ENCODE measurements at places on chromosomes 1 and 21. TPM values are rescaled to one million over a fixed set of nuclear protein-coding genes. Genes with fewer than 3 reads are reported as not detected.

DNA sequence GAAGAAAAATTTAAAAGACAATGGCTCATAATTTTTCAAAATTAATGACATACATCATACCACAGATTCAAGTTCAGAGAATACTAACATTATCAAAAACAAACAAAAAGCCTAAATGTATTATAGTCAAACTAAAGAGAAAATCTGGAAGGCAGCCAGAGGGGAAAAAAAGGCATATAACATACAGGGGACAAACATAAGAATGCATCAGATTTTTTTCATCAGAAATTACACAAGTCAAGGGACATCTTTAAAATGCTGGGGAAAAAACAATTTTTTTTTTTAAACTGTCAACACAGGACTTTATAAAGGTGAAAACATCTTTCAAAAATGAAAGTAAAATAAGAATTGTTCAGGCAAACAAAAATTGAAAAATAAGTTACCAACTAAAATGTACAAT is 478.4 kb upstream of the PLXNA2 start:
- DNase-seq, result no peak

Gene OR2L8
- total RNA-seq, result not detected

Gene CD48
- not detected for total RNA-seq

DNA sequence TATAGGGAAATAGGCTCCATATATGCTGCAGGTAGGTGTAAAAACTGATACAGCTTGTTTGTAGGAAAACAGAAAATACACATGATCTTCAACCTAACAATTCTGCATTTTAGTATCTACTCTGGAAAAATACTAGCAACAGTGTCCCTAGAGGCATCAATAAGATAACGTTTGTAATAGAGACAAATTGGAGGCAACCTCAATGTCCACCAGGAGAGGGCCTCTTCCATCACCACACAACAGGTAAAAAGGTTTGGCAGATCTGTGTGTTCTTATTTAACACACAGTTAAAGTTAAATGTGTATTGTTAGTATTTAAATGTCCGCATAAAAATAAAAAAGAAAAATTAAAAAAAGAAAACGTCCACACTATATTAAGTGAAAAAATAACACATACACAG is 5.4 kb downstream of the EIF2D start:
- DNase-seq, result no peak

DNA sequence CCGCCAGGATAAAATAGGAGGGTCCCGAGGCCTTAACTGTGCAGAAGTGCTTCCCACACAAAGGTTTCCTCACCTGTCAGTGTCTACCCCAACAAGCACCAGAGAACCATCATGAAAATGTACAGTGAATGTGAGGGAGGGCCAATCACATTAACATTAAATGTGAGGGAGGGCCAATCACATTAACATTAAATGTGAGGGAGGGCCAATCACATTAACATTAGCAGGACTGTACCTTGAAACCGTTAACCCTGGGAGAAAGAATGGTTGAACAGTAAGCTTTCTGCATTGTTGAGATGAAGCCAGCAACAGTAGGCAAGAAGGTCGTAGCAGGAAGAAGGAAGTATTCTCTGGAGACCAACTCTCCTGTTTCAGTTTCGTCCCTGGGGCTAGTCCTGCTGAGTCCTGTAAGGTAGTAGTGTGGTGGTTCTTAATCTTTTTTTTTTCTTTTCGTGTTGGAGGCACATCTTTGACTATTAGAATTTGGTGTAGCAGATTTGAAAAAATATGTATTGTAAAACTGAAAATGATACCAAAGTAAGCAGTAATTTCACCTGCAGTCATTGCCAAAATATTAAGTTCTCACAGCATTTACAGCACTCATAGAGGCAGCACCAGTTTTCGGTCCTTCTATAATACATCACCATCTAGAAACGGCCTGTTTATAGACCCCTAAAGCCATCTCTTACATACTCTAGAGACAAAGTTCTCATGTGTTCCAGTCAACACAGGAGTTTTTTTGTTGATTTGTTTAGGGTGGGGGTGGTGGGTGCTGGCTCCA is 98.6 kb upstream of the PPP2R5A start:
- no peak for DNase-seq

Gene USH2A
- total RNA-seq, result not detected

GRCh38 chr1:202192770-202193613 is 607 bp upstream of the LGR6 start:
- DNase-seq, result peak; percentile 89

- no peak for DNase-seq
Measured at GRCh38 chr1:101120868-101121267, 95.3 kb upstream of the DPH5 start.

DNA sequence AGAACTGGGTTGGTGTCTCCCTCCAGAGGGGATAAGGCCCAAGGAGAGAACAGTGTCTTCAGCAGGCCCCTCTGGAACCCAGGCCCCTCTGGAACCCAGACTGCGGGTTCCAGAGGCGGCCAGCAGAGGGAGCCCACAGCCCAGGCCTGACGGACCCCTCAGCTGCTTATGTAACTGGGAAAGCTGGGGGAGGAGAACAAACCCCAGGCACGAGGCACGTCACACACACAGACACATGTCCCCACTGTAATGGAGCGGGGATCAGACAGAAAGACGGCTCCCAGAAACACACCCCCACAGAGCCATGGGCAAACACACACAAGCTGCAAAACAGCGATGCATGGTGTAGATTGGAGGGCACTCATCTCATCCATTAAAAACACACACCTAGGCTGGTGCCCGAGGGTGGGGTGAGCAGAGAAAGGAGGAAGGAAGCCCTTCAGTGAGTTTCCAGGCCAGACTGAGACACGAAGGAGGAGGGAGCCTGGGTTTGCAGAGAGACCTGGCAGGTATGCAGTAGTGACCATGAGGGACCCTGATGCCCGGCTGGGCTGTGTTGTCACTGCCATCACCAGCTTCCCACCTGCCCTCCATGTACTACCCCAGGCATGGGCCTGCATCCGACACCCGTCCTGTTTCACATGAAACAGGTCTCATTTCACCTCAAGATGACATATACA is 2.8 kb upstream of the IGSF8 start:
- DNase-seq, result peak; percentile 88

- DNase-seq, result no peak
Measured at GRCh38 chr1:56370513-56370912, 208.8 kb downstream of the PLPP3 start.

Gene SPTA1
- total RNA-seq, result not detected

GRCh38 chr1:75643460-75643859 is 32.5 kb upstream of the SLC44A5 start:
- no peak for DNase-seq

DNA sequence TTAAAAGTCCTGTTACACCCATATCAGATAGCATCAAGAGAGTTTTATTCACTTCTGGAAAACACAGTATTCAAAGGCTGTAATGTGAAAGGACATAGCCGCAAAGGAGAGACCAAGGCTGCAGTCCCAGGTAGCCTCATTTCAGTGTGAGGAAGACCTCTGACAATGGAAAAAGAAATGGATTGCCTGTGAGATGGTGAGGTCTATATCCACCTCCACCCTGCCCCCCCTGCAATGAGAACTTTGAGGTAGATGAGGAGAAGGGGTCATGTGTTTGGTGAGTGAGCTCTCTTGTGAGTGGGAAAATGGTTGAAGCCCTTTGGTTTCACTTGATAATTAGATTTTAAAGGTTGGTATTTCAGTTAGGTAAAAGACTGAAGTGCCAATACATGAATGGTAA is 3.5 kb downstream of the MRPS6 start:
- no peak for DNase-seq

DNA sequence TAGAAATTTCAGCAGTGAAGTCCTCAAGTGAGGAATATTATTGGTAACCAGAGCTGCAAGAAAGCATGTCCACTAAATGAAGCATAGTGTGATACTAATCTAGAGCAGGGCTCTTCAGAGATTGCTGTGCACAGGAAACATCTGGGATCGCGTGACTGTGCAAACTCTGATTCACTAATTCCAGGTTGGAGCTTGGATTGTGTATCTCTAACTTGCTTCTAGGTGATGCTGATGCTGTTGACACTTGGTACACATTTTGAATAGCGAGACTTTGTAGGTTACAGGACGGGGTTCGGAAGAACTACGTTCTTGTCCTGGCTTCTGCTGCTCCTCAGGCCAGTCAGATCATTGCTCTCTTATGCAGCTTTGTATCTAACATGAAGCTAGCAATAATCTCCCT is 66.5 kb downstream of the PRRX1 start:
- no peak for DNase-seq

Gene INSRR
- 0.08 TPM for total RNA-seq

- DNase-seq, result no peak
Measured at GRCh38 chr21:27776925-27777553, 810.2 kb upstream of the ADAMTS5 start.

Gene NPR1
- total RNA-seq, result 0.16 TPM

DNA sequence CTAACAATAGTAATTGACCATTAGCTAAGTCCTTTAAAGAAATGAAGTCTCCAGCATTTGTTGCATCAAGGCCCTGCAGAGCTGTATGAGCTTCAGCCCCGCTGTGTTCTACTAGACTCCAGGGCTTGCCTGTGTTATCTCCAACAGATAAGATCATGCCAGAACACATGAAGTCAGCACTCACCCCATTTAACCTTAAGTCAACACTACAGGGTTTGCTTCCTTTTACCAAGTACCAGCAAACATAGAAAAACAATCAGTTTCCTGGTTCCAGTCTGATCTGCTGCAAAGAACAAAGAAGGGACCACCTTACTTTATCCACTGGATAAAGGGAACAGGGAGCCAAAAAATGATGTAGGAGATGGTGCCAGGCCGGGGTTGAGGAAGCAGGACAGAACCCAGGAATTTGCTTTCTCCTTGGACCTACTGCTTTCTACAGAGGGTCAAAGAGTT is 41.3 kb upstream of the ENAH start:
- no peak for DNase-seq

- no peak for DNase-seq
Measured at GRCh38 chr1:17684810-17685209, 70.3 kb upstream of the ACTL8 start.

- DNase-seq, result no peak
Measured at GRCh38 chr1:51644533-51645197, 27.8 kb downstream of the OSBPL9 start.

- no peak for DNase-seq
Measured at GRCh38 chr1:4510276-4510691, 144.1 kb upstream of the AJAP1 start.

GRCh38 chr1:3380469-3380868 is 74.0 kb upstream of the ARHGEF16 start:
- DNase-seq, result no peak

GRCh38 chr21:41326414-41327080 is 9.9 kb downstream of the FAM3B start:
- DNase-seq, result no peak

DNA sequence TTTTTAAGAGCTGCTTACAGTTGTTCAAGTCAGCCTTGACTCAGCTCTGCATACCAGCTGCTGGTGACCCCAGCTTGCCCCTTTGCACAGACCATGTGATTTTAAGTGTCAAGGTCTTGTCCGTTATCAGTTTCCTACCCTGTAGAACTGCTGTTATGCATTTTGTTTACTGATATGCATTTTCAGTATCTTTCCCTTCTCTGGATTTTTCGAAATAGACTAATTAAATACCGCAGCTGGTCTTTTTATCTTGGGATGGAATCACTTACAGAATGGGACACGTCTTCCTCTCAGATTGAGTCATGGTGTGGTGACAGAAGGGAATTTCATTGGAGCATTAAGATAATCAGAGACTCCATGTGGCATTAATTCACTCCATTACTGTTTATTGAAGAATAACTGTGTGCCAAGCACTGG is 145.6 kb downstream of the FMN2 start:
- DNase-seq, result no peak

- DNase-seq, result no peak
Measured at GRCh38 chr1:204530932-204531331, 14.7 kb downstream of the MDM4 start.

Gene IL20
- not detected for total RNA-seq

Gene PRAMEF2
- not detected for total RNA-seq

DNA sequence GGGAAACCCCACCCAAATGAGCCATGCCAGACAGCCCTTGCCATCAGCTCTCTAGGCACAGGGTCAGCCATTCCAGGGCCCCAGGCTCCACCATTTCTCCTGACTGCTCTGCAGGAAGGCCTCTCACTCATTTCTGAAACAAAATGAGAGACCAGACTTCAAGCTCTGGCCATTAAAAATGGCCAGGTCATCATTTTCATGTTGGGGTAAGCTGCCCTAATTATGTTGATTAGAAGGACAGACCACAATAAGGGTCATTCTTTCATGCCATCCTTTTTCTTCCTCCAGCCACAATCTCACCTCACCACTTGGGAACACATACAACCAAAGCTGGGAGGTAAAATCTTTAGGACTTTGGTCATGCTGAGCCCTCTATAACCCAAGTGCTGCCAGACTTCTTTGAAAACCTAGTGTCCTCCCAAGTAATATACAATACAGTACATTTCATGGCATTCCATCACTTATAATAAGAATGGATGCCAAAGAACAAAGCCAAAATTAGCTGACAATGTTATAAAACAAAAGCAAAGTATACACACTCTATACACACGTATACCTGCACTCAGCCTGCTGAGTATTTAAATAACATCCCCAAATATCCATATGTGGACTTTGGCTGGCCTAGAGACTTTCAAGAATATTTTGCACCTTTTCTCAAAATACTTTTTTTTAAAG is 22.4 kb upstream of the RBBP5 start:
- DNase-seq, result no peak

Gene TSPAN2
- total RNA-seq, result 3.5 TPM

DNA sequence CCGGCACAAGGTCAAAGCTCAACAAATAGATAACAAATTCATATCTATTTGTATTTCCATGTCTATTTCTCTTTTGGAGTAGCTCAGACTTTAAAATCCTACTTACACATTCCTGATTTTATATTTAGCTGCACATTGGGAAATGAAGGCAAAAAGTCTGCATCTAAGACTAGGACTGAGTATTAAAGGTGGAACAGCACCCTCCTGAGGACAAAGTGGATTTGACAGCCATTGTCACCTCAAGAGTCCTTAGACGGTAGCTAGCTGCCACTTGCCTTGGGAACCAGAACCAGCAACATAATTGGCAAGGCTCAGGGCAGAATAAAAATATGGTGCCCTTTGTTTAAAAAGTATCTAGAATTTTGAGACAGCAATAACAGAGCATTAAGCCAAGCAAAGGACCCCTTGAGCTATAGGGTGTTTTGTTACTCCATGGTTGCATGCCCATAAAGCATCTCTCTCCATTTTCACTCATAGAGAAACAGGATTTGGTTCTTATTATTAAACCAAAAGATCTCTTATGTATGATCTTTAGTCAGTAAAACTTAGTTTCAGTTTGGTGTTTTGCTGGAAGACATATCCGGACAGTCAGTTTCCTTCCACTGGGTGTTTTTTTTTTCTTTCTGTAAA is 30.0 kb upstream of the SGIP1 start:
- no peak for DNase-seq

DNA sequence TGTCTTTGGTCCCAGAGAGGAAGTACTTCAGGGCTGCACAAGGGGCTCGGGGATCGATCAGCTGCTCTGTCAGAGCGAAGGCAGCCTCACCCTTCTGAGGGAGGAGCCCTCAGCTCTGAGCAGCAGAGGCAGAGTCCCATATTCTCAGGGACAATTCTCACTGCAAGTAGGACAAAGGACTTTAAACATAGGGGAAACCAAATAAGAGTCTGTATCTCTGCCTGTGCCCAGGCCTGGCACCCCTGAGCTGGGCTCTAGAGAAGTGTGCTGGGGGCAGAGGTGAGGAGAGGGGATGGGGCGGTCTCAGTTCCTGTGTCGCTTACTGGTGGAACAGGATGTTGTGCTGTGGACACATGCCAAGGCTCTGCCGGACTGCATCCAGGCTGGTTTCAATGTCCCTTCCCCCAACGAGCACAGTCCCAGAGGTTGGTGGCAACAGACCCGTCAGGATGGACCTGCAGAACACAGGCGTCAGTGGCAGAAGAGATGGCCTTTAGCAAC is 76.6 kb downstream of the ABCA4 start:
- no peak for DNase-seq

- DNase-seq, result no peak
Measured at GRCh38 chr1:65525266-65526048, 105.0 kb downstream of the LEPR start.

All from osteocyte (in vitro differentiated cells).